Activated CD4-positive, alpha-beta T cell treated with anti-CD3 and anti-CD28 coated beads, Interleukin-2, amount 50 U/mL, for 1 hour (primary cell): ENCODE measurements at places on chromosomes 4 and X.

- no peak for DNase-seq
These were observed 21.7 kb upstream of the GPM6A start for GRCh38 chr4:175833574-175834311.

DNA sequence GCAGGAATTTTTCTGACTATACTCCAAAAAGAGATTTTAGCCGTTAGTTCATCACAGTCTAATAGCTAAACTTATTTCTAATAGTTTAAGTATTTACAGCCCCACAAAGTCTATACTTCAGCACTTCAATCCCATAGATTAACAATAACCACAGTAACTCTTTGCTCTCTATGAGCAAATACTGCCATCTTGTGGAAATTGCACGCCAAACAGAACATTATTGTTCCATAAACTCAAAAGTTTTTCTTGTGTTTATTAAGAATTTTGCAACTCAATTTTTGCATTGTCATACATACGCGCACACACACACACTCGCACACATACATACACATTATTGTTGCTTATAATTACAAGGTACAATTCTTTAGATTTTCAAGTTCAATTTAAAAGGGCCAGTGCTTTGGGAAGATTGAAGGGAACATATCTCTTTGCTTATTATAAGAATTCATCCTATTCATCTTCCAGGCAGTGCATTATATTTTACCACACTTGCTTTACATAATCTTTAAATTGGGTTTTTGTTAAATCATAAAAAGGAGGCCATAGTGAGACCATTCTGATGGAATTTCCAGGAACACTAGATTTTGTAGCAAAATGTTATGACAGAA lies 63.8 kb upstream of the ATOH1 start:
- DNase-seq: no peak

DNA sequence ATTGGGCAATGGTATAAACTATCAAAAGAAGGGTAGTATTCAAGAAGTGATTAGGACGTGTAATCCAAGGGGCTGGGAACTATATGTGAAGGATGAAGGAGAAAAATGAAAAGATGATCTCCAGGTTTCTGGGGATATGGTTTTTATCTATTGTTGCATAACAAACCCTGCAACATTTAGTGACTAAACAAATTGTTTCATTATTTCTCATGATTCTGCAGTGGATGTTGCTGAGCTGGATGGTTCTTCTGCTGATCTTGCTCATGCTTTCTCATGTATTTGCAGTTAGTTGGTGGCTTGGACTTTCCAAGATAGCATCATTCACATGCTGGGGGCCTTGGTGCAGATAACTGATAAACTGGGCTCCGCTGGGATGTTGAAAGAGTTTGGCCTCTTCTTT lies 29.1 kb downstream of the PHOX2B start:
- no peak for DNase-seq

GRCh38 chrX:100931925-100932285 lies 3.2 kb upstream of the XKRX start:
- no peak for DNase-seq

DNA sequence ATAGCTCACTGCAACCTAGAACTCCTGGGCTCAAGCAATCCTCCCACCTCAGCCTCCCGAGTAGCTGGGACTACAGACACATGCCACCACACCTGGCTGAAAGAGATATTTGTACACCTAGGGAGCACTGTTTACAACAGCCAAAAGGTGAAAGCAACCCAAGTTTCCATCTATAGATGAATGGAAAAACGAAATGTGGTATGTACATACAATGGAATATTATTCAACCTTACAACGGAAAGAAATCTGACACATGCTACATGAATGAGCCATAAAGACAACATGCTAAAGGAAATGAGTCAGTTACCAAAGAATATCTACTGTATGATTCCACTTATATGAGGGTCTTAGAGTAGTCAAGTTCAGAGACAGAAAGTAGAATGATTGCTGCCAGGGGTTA lies 52.2 kb downstream of the ABCG2 start:
- no peak for DNase-seq

GRCh38 chrX:153469811-153470410 lies 465 bp downstream of the HAUS7 start:
- no peak for DNase-seq
